ENCODE measurements at places on chromosomes 7 and 10. TPM values are rescaled to one million over a fixed set of nuclear protein-coding genes. Genes with fewer than 3 reads are reported as not detected.

Gene ATG9B
- 0.39 TPM for total RNA-seq

Gene SOSTDC1
- not detected for total RNA-seq

Gene PHYH
- 30.8 TPM for total RNA-seq

Gene CRYGN
- not detected for total RNA-seq

Measured in A549 treated with Mapracorat at 1 μM for 4 hours (cell line).